GM12891 (cell line): ENCODE measurements at places on chromosomes 7 and 10.
A peak's percentile ranks its signal among the peaks of the same experiment; 100 is the strongest.

DNA sequence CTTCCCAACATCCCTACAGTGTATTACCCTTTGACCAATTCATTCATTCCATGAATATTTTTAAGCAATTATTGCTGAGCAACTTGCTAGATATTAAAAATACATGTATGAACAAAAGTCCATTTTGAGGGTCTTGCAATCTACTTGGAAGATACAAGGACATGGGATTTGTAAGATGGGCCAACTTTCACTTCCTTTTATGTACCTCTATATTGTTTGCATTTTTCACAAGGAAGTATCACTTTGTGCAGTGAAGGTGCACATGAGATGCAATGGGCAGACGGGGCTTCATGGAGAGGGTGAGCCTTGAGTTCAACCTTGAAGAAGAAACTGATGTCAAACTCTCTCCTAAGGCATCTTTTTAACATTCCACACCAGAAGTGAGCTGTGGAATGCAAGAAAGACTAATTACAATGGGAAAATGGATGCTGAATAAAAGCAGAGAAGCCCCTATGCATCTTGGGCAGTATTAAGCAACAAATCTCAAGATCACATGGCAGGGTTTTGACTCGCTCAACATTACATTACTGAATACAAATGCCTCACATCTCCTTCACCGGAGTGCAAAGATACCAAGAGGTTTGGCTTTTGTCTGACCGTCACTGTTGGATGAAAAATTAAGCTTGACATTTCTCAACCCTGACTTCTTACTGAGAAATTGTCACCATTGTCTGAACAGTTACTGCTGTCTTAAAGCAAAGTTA lies 341.5 kb downstream of the ELMO1 start:
- DNase-seq, result no peak

DNA sequence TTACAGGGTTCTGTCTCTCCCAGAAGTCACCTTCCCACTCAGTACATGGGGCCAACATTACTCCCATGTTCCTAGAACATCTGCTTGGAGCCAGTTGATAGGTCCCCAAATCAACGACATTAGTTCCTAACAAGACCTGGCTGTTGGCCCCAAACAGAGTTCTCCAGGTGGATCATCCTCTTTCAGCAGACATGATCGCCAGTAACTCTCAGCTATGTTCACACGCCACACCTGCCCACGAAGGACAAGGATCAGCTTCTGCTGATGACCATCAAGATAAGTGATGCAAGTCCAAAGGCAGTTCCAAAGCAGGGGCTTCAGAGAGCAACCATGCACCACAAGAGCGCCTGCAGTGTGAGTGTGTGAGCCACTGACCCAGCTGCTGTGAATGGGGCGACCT lies 11.0 kb downstream of the ZNF777 start:
- no peak for DNase-seq

DNA sequence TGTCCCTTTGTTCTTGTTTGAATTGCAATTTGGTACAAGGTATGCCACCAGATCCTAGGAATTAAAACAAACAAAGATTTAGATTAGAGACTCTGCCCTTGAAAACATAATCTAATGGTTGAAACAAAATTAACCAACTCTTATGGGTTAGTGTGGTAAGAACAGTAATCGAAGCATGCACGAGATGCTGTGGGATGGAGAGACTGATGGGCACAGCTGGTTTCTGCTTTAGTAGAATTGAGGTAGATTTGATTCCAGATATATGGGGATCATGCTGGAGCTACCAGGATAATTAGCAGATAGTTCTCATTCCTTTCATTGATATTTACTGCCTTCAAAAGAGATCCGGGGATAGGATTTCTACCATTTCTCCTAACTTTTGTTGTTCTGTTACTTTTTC lies 20.4 kb upstream of the SEMA4G start:
- no peak for DNase-seq

DNA sequence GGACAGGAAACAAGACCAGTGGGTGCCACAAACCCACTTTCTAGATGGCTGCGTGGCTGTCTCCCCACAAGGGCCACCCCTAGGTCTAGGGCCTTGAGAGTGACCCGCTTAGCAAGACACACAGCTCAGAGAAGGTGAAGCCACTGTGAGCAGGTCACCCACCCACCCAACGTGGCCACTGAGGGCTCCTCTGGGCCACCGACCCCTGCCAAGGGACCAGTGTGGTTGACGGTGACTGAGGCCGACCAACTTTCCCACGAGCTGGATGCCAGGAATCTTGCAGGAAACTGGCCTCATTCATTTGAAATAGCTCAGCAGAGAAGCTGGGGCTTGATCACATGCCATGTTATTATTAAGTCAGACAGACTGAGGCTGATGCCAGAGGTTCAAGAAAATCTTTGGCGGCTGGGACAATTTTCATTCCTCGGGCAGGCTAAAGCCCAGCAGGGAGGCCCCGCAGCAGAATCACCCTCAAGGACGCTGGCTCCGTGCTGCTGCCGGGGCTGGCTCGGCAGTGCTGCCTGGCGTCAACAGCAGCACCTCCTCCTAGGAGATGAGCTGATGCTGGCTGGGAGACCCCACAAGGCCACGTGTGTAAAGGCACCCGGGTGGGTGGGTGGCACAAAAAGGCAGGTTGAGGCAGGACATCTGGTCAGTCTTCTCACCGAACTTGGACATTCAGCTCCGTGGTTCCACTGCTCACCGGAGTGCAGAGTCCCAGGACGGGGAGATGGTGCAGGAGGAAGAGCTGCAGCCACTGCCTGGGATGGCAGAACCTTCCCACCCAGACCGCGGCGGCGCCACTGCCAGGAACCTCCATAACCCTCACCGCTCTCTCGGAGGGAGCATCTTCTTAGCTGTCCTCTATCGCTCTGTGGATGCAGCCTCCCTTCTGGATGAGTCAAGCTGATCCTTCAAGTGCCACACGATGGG lies 57.8 kb downstream of the ZRANB1 start:
- DNase-seq, result peak; percentile 7

DNA sequence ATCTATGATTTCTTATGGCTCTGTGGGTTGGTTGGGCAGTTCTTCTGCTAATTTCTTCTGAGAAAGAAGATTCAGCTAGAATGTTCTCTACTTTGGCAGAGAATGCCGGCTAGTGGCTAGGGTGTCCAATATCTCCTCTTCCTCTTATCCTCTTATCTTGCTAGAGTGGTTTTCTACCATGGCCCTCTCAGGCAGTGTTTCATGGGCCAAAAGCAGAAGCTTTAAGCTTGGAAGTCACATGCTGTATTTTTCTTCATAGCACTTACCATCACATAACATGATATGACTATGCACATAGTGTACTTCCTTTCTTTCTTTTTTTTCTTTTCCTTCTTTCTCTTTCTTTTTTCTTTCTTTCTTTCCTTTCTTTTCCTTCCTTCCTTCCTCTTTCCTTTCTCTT lies 140.0 kb downstream of the ITGB8 start:
- no peak for DNase-seq

DNA sequence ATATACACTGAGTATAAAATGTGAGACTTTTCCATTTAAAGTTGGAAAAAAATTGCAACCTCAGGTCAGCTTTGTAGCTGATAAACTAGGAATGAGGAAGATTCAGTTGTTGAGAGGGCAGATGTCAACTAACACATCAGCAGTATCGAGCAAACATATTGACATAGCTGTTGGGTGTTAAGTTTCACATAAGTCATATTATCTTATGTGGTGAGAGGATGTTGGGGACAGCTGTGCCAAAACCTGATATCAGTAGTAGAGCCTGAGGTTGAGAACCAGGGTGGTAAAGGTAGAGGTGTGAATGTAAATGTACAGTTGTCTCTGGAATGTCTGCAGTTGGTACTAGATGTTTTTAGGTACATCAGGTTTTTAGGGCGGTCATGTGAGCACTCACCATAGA lies 5.0 kb downstream of the ZRANB1 start:
- DNase-seq, result no peak

- no peak for DNase-seq
These were observed 17.5 kb downstream of the RP9 start for GRCh38 chr7:33091641-33092191.

DNA sequence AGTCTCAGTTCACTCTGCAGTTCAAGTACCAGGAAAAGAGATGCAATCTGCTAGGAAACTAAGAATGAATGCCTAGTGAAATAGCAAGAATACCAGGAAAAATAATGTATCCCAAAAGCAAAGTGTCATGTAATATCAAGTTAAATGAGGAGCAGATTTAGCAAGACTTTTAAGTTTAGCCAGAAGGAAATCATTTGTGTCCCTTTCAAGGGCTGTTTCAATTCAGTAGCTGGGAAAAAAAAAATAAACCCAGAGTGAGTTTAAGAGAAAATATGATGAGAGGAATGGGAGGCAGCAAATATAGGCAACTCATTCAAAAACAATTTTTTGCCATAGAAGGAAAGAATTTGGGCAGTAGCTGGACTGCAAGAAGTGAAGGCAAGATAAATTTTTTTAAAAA lies 135.8 kb downstream of the DGKB start:
- DNase-seq, result no peak

DNA sequence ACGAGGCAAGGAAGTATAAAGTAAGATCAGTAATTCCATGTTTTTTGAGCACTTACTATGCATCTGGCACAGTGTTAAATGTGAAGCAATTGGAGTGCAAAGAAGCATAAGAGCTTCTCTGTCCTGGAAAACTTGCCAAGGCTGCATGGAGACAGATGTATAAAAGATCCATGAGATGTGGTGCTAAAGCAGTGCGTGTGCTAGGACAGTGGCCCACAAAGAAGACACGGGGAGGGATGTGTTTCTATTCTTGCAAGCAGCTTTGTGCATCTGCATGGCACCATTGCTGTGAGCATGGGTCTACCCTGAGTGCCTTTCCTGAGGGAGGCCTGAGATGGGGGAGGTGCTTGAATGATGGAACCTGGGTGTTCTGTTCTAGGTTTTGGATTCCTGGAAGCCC lies 5.1 kb upstream of the CDHR3 start:
- DNase-seq, result no peak

DNA sequence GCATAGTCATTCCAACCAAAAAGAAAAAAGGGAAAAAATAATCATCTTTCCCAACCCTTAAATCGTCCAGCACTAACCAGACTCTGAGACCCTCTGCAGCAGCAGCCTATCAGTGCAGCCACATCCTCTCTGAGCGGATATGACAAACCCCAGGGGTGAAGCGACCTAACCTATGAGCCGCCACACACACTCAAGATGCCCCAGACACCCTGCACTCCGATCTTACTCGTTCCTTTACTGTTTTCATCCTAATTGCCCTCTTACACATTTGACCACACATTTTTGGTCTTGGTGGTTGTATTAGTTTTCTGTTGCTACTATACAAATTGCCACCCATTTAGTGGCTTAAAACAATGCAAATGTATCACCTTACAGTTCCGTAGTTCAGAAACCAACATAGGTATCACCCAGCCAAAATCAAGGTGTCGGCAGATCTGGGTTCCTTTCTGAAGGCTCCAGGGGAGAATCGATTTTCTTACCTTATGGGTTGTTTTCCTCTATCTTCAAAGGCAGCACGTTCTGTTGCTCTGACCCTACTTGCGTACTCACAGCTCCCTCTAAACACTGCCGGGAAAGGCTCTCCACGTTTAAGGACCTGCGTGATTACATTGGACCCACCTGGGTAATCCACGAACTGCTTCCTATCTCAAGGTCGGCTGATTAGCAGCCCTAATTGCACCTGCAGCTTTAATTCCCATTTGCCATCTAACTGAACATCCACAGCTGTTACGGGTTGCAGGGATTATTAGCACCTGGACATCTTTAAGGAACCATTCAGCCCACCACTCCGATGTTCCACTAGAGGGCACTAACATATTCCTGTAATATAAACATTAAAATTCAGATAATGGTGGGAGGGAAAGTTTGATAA lies 37.3 kb upstream of the PRSS1 start:
- DNase-seq, result no peak

DNA sequence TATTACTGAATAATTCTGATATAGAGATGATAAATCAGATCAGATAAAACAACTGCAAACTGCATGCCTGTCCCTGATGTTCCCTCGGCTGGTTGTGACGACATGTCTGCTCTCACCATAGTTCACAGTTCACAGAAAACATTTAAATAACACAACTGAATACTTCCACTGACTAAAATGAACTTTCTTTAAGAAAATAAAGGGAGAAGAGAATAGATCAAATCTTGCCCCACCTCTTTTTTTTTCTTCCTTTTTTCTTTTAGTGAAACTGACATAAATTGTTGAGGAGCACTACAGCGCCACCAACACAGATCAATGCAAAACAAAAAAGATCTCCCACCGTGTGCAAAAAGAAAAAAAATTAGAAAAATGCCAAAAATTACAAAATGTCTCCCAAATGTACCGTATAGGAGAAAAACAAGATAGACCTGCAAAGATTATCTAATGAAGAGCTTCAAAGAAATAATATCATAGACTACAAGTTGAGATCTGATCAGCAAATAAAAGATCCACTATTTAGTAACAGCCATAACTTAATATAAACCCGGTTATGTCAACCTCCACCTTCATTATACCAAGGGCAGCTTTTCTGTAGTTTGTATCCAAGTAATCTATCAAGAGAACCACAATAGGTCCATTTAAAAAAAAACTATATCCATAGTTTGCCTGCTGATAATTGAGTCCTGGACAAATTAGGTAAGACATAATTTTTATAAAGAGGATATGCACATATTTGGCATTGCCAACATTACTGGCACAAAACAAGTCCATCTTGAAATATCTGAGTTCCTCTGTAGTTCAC lies 30.7 kb upstream of the EPC1 start:
- no peak for DNase-seq

GRCh38 chr7:81234896-81235295 lies 316.0 kb upstream of the SEMA3C start:
- DNase-seq, result no peak

DNA sequence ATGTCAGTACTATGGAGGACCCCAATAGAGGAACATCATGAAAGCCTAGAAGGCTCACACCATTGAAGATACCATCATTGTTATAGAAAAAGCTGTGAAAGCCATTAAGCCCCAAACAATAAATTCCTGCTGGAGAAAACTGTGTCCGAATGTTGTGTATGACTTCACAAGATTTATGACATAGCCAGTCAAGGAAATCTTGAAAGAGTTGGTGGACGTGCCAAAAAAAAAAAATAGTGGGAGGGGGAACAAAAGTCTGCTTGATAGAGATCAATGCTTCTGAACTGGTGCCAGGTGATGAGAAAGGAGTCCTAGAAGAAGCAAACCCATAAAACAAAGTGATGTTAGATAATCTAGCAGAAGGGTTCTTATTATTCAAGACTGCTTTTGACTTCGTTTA lies 41.2 kb downstream of the RALA start:
- no peak for DNase-seq

- DNase-seq, result no peak
These were observed 17.9 kb downstream of the ADCYAP1R1 start for GRCh38 chr7:31069860-31070555.

DNA sequence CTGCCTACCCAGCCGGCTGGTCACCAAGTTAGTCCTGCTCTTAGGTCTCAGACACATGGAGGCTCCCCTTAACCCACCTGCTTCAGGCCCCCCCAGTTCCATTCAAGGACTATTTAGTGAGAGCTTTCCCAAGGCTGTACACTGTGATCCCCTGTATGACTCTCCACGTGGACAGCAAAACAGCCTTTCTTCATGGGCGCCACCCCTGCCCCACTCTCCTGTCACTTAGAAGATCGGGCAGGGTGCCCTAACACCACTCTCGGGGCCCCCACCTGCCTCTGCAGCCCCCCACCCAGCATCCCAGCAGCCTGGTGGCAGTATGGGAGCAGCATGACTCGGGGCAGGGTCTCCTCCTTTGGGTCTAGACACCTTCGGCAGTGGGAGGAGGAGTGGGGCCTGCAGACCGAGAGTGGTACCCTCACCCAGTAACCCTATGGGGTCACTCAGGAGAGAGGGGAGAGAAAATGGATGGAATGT lies 116.6 kb downstream of the PTPN20 start:
- DNase-seq, result no peak
